Caki2 (cell line): ENCODE measurements at places on chromosomes 2 and 18. TPM values are rescaled to one million over a fixed set of nuclear protein-coding genes. Genes with fewer than 3 reads are reported as not detected.

The C2orf66 gene
- total RNA-seq = not detected in 2 replicates

The UGT1A9 gene
- 127 and 161 TPM in 2 replicates for total RNA-seq

The IL1F10 gene
- not detected in 2 replicates for total RNA-seq

The ANKMY1 gene
- 2.4 and 7.5 TPM in 2 replicates for total RNA-seq

The AQP12A gene
- not detected in 2 replicates for total RNA-seq

The AMER3 gene
- not detected in 2 replicates for total RNA-seq

The GALNT13 gene
- not detected in 2 replicates for total RNA-seq

The CHST9 gene
- total RNA-seq = 0.61 TPM in 1 of 2 replicates, not detected in the other

The TUBB8B gene
- not detected in 2 replicates for total RNA-seq

The ZAP70 gene
- 0.71 TPM in 1 of 2 replicates, not detected in the other for total RNA-seq

The STPG4 gene
- 0.37 and 3.2 TPM in 2 replicates for total RNA-seq

The C2orf15 gene
- 0.95 and 4.2 TPM in 2 replicates for total RNA-seq

The KCNF1 gene
- total RNA-seq = 0.17 TPM in 1 of 2 replicates, not detected in the other

The CCDC85A gene
- 0.54 and 0.70 TPM in 2 replicates for total RNA-seq

The HOXD12 gene
- total RNA-seq = not detected in 2 replicates

The UGT1A10 gene
- total RNA-seq = not detected in 2 replicates

The CCL20 gene
- total RNA-seq = 0.32 and 0.95 TPM in 2 replicates

The FMNL2 gene
- 15.8 and 16.4 TPM in 2 replicates for total RNA-seq

The RAB1A gene
- 85.3 and 131 TPM in 2 replicates for total RNA-seq

The ABCB11 gene
- not detected in 2 replicates for total RNA-seq

The CRYGC gene
- total RNA-seq = not detected in 2 replicates

The ZSWIM2 gene
- not detected in 2 replicates for total RNA-seq

The ACMSD gene
- 3.8 and 5.3 TPM in 2 replicates for total RNA-seq

The EML4 gene
- total RNA-seq = 48.7 and 55.0 TPM in 2 replicates

The ESPNL gene
- total RNA-seq = 0.10 TPM in 1 of 2 replicates, not detected in the other

The DES gene
- 4.9 TPM in 1 of 2 replicates, not detected in the other for total RNA-seq

The IL36RN gene
- not detected in 2 replicates for total RNA-seq

The MPP4 gene
- not detected in 2 replicates for total RNA-seq

The EIF2AK2 gene
- 16.8 and 17.0 TPM in 2 replicates for total RNA-seq

The GRB14 gene
- 2.3 and 6.0 TPM in 2 replicates for total RNA-seq

The RND3 gene
- total RNA-seq = 80.0 and 83.4 TPM in 2 replicates

The PXDN gene
- 101 and 131 TPM in 2 replicates for total RNA-seq

The FNDC4 gene
- 9.0 and 11.4 TPM in 2 replicates for total RNA-seq

The PLB1 gene
- 0.10 TPM in 1 of 2 replicates, not detected in the other for total RNA-seq

The UPP2 gene
- total RNA-seq = not detected in 2 replicates

The IL36A gene
- total RNA-seq = not detected in 2 replicates

The SPAG16 gene
- total RNA-seq = 38.4 and 41.0 TPM in 2 replicates

The KIAA2012 gene
- total RNA-seq = not detected in 2 replicates

The GDF7 gene
- total RNA-seq = 0.68 and 0.72 TPM in 2 replicates

The TMEM169 gene
- 5.5 and 8.3 TPM in 2 replicates for total RNA-seq

The TNFRSF11A gene
- 1.3 and 4.3 TPM in 2 replicates for total RNA-seq
